Stimulated activated CD8-positive, alpha-beta memory T cell treated with anti-CD3 and anti-CD28 coated beads, Interleukin-4, amount 100 ng/mL, for 4 hours (primary cell): ENCODE measurements at places on chromosomes 3 and 15.
A peak's percentile ranks its signal among the peaks of the same experiment; 100 is the strongest.

DNA sequence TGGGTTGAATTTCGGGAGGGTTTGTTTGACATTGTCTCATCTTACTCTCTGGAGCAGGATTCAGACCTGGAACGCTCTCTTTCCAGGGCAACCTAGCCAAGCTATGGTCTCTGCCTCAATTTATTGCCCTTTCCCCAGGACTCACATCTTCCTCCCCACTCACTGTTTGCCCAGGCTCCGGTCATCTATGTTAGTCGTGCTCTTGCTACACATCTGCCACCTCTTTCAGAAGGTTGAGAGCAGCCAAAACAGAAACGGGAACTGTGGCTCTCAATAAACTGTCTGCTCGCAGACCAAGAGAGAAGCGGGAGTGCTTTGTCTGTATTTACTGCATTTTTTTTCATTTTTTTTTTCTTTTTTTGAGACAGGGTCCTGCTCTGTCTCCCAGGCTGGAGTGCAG lies 81.6 kb downstream of the ST6GAL1 start:
- no peak for DNase-seq

DNA sequence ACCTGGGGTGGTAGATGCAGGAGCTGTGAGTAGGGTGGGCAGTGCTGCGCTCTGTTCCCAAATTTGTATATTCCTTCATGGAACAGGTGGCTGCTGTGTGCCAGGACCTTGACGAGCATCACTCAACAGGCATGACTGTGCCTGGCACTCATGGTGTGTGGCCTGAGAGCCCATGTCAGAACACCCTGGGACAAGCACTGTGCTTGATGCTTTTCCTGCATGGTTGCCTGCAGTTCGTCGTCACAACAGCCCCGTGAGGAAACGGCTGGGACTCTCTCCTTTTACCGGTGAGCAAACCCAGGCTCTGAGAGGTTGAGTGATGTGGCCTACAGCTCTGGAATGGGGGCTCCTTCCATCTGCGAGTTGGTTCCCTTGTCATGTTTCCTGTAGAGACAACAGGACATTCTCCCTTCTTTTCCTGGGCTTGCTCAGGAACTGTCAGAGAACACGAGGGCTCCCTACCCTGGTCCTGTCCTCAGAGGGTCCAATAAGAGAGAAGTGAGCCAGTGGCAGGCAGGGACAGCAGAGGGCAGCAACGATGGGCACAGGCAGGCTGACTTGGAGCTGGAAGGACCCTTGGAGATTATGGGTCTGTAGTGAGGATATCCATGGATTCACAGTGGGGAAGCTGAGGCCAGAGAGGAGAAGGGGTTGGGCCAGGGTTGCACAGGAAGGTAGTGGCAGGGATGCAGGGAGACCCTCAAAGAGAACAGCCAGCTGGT lies 37.4 kb downstream of the PRKCD start:
- DNase-seq: no peak

- no peak for DNase-seq
These were observed 1.4 kb upstream of the CRABP1 start for GRCh38 chr15:78338781-78339180.

- no peak for DNase-seq
These were observed 3.3 kb upstream of the PDCD6IP start for GRCh38 chr3:33795131-33795530.

DNA sequence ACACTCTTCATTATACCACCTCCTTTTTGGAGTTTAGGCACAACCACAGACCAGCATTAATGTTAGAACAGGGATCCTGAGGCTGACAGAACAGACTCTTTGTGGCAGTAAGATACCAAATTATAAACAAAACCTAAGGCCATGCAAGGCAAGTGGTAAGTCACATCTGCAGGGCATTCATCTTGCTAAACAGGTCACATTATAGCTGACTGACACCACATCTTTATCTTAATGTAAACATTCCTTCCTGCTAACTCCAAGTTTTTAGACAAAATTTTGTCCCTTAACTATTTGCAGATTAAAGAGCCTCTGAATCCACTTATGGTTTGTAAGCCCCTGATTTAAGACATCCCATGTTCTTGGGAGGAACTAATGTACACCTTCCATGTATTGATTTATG lies 500.6 kb downstream of the PYDC2 start:
- no peak for DNase-seq

DNA sequence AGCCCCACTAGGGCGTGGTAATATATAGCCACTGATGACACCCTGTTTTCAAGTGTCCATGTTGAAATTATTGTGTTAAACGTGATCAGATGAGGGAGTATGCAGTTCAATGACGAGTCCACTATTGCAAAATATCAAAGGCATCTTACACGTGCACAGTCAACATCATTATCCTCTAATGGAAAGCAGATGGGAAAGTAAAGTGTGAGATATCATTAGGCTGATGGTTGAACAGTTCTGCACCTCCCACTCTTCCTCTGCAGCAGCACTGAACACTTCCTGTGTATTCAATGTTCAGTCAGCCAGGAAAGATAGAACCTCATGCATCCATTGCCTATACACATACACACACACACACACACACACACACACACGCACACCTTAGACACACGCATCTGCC lies 431.8 kb upstream of the CCDC54 start:
- DNase-seq: no peak

GRCh38 chr3:16456784-16457415 lies 56.6 kb downstream of the RFTN1 start:
- DNase-seq: no peak

GRCh38 chr15:58472221-58472620 lies 40.4 kb downstream of the LIPC start:
- DNase-seq: no peak

GRCh38 chr3:135908225-135908624 lies 57.3 kb upstream of the PPP2R3A start:
- no peak for DNase-seq

DNA sequence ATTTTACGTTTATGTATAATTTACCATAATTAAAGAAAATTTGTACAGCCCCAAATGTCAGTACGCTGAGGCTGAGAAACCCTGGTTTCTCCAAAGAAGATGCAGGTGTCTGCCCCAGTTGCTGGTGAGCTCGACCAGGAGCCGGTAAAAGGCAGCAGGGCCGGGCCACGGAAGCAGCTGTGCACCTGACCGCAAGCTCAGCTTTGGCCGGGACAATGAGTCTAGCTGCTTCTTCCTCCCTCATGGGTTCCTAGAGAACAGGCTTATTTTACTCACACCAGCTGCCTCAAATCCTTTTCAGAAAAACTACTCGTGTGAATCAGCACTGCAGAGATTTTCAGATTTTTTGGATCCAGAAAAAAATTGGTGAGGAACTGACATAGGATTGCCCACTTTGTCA lies 18.0 kb upstream of the ZXDC start:
- no peak for DNase-seq

GRCh38 chr15:80587816-80588456 lies 107.2 kb upstream of the ABHD17C start:
- no peak for DNase-seq

GRCh38 chr3:144028798-144029411 lies 57.3 kb downstream of the DIPK2A start:
- no peak for DNase-seq

GRCh38 chr3:134028486-134029255 lies 1.1 kb downstream of the SLCO2A1 start:
- no peak for DNase-seq

DNA sequence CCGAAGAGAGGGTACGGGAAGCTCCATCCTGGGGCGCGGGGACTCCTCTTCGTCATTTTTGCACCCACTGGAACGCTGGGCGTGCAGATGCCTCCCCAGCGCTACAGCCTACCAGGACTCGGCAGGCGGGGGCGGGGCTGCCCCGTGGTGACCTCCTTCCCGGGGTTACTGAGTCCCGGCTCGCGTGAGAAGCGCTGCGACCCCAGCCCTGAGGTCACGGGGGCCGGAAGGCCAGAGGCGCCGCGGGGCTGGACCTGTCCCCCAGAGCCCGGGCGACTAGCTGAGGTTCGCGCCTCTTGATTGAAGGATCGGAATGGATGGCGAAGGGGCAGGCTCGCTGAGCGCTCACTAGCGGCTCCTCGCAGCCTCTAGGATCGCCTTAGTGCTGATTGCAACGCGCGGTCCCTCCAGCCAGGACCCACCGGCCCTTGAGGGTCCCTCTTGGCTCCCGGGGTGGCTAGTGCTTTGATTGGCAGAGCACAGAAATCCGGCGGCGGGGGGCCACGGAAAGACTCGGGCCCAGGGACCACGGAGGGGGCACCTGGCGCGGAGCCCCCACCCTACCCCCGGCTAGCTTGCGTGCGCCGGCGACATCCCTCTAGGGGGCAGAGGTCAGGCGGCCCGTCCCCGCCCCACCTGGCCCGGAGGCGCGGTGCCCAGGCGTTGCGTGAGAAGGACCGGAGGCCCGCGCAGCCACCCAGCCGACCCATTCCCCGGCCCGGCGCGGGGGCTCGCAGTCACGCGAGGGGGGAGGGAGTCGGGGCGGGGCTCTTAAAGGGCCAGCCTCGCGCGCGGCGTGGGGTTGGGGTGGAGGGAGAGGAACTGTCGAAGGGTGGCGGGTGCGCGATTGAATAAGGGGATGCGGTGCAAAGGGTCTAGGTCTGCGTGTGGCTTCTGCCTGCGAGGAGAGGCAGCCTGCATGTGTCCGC lies 781 bp upstream of the CYP1A1 start:
- DNase-seq: peak; percentile 18

DNA sequence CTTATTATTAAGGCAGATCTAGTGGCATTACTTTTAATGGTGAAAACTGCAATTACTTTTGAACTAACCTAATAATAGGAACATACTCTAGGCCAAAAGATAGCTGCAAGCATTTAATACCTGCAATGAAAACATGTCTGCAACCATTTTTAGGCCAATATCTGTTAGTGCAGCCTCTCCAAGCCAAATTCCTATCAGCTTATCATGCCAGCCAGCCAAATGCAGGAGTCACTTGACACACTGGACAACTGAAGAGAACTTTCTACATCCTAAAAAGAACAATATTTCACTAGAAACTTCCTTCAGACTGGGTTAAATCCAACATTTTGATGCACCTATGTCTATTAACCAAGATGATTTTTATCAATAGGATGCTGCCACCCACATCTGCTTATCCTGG lies 33.8 kb downstream of the CCDC54 start:
- DNase-seq: no peak

DNA sequence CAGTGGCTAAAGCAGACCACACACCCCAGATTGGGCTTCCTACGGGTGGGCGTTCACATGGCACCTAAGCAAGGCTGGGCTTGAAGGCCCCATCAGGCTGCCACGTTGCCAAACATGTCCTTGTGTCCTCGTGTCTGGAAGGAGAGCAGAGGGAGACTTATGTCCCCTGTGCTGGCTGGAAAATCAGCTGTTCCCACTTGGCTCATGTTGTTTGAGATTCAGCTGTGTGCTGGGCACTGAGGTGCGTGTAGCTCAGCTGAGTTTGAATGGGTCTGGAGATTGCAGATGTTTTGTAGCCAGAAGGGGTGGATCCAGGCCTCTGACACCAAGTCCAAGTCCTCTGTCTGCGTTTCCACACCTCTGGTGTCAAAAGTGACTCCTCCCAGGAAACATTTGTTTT lies 34.6 kb downstream of the RLBP1 start:
- DNase-seq: no peak

GRCh38 chr15:74850393-74850792 lies 7.4 kb upstream of the ULK3 start:
- no peak for DNase-seq

GRCh38 chr15:86591994-86592735 lies 512.5 kb downstream of the AGBL1 start:
- DNase-seq: no peak

DNA sequence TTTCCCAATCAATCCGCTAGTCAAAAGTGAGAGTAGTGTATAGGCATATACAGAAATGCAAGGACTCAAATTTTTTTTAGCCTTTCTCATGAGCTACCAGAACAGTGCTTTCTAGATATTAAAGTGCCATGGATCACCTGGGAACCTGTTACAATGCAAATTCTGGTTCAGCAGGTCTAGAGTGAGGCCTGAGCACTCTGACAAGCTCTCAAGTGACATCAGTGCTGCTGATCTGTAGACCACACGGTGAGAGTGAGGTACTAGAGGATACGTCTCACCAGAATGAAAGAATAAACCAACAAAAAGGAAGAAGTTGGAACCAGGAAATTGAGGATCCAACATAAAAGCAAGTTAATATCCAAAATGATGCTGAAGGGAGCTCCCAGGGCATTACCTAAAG lies 16.0 kb upstream of the PLA2G4D start:
- no peak for DNase-seq

GRCh38 chr3:141275973-141276372 lies 44.3 kb downstream of the PXYLP1 start:
- no peak for DNase-seq

DNA sequence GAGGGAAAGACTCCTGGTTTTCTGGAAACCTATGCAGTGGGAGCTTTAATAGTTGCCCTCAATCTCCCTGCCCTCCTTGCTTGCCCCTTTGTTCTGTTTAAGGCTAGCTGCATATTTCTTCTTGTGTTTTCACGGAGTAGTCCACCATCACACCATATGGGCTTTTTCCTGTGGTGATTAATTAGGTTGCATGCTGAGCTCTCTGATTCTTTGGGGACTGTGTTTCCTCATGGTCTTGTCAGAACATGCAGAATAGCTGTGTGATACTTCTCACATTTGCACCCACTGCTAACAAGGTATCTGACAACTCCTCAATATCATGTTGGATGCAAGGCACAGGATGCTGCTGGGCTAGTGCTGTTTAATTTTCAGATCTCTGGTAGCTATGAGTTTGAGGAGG lies 139.6 kb downstream of the PTPRG start:
- DNase-seq: no peak

DNA sequence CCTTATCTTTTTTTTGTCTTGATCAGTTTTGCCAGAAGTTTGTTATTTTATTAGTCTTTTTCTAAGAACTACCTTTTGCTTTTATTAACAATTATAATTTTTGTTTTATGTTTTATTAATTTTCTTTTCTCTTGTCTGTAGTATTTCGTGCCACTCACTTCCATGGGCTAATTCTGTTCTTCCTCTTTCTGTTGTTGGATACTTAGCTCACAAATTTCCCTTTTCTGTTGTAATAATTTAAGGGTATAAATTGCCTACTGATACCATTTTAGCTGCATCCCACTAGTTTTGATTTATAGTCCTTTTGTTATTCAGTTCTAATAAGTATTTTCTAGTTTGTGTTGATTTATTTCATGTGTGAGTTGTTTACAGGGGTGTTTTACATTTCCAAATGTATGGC lies 48.6 kb downstream of the SNRK start:
- no peak for DNase-seq

DNA sequence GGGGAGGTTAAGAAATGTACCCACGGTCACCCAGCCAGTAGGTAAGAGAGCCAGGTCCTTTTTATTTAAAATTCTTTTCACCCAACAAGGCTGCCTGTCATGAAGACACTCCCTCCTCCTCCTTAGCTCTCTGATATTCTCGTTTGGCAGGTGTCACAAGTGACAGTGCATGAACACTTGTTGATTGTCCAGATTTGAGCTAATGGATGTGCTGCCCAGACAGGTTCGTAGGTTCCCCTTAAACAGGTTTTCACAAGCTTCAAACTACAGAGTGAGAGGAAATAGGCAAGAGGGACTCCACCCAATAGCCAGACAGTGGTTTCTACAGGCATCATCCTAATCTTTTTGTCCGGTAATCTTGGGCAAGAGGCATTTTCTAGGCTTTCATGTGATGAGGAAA lies 32.2 kb downstream of the ATP13A4 start:
- no peak for DNase-seq

- DNase-seq: no peak
These were observed 78.0 kb downstream of the CCK start for GRCh38 chr3:42187936-42188335.
